Renal cortex interstitium (tissue), 15 donors: ENCODE measurements at places on chromosomes 7 and 10. TPM values are rescaled to one million over a fixed set of nuclear protein-coding genes. Genes with fewer than 3 reads are reported as not detected.

DNA sequence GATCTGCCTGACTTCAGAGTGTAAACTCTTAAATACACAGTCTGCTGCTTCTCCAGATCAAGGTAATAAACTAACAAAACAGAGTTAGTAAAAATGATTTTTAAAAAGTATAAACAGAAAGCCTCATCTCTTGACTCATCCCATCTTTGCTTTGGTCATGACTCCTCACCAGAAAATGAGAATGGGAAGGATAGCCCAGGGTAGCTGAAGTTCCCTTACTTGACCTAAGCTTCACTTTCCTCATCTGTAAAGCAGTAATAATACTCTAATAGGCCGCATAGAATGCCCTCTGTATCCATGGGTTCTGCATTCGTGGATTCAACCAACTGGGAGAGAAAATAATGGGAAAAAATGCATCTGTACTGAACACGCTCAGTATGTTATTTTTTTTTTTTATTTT, 11.3 kb upstream of the SLC25A28 start:
- DNase-seq, result no peak

DNA sequence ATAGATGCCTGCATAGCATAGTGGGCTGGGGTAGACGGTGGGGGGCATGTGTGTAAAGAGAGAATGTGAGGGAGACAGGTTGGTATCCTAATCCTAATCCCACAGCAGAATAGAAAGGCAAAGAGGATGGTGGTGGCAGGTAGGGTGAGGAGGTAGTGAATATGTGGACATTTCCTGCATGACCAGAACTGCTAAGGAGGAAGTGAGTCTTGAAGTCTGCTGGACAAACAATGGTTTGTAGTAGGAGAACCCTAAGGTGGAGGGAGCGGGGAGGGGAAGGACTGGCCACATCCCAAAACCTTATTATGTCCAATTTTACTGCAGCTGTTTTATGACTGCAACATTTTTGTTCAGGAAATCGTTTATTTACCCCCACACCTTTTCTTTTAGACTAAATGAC, 279.7 kb downstream of the AUTS2 start:
- DNase-seq, result no peak

PRKCQ gene
- polyA plus RNA-seq, result 16.8 TPM

SORBS1 gene
- 35.2 TPM for polyA plus RNA-seq
